ENCODE measurements at places on chromosomes 2 and 18.

- DNase-seq = no peak
Measured at GRCh38 chr2:66987733-66988132, 409.4 kb upstream of the ETAA1 start.

DNA sequence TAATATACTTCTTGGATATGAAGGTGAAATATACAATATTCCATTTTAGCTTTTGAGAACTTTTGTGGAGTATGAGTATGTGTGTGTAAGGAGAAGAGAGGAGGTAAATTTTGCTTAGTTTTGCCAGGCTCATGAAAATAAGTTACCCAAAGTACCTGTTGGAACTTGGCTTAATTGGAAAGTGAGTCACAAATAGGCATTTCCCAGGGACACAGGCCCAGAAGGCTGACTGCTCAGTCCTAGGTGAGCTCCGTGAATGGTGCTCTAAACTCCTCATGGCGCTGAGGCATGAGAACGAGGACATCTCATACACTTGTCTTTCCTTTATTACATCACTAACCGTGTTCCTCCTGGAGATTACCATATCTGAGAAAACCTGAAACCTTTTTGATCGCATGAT is 148.5 kb upstream of the RAB12 start:
- DNase-seq = no peak

DNA sequence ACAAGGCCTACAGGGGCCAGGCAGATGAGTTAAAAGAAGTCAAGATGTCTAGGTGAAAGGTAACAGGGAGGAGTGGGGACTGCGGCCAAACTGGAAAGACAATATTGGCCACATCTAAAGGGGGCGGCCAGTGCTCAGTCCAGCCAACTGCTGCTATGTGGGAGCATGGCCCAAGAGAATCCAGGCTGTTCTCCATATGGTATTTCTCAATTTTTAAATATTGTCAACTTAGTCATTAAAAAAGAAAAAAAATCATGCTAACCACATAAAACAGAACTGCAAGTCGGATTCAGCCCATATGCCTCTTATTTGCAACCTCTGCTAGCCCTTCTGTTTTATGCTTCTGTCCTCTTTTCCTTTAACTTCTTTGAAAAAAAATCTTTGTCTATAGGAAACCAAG is 14.8 kb downstream of the TRABD2A start:
- no peak for DNase-seq

GRCh38 chr2:216259081-216259480 is 113.2 kb downstream of the MARCHF4 start:
- DNase-seq = no peak

DNA sequence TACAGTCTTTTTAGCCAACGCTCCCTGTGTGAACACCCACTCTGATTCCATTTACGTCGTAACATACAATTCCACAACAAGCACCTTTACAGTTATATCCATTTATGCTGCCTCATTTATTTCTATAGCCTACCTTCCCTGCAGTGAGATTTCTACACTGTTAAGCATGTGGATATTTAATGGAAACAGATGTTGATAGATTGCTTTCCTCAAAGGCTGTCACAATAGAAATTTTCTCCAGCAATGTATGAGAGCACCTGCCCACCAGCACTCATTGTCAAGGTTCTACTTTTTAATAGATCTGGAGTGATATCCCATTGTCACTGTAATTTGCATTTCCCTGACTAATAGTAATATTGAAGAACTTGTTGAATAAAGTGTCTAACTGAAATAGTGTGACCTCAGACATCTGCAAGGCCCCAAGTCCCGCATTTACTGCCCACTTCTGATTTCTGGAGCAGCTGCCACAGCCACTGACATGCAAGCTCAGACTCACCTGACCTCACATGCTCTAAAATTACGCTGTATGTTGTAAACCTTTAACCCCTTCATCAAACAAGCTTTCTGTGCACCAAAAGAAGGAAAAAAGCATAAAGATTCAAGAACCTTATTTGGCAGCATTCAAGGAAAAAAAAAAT is 295.1 kb downstream of the CNTNAP5 start:
- DNase-seq = peak; percentile 3

- no peak for DNase-seq
Measured at GRCh38 chr2:127134235-127134634, 27.3 kb upstream of the BIN1 start.

DNA sequence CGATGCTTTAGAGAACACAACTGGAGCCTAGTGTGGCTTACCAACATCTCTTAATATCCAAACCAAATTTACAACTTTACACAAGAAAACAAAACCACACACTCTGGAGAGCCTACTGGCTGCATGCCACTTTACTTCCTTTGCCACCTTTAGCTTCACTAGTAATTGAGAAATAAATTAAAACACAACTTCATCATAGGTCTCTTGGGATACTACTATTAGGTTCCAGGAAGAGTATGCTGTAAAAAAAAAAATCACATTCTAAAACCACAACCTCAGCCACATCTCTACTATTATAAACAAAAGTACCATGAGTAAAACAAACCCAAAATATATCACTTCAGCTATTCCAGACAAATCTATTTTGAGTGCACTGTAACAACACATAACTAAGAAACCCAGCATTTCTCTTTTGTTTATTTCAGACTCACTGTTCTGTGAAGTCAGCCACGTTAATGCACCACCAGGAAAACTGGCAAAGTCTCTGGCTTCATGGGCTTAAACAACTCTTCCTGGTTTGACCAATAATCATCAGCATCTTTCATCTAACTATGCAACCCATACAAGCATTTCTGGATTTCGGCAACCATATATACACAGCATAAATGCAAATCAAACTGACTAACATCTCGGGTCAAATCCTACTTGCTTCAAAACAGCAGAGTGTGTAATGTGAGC is 59.1 kb downstream of the REV1 start:
- DNase-seq = no peak

DNA sequence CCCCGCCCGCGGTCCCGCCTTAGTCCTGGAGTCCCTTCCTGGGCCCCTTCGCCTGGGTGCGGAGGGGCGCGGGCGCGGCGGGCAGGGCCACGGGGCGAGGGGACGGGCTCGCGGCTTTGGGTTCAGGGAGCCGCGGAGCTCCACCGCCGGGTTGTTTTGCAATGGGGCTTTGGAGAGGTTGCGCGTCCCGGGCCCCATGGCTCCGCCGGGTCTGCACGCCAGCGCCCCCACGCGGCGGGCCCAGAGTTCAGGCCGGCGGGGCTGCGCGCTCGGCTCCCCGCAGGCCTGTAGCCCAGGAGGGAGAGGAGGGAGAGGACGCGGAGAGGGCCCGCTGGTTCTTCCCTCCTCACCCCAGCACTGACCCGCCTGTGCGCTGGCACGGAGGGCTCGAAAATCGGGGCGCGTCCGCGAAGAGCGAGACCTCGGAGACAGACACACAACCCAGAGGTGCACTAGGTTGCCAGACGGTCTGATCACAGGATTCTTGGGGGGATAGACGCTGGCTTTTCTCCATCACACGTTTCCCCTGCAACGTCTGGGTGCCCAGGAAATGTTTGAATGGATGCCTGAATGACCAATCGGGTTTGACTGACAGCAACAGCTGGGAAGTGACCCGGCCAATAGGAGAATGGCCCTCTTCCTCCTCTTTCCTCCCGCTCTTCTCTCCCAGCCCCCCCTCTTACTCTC is 4.9 kb upstream of the SIX2 start:
- DNase-seq = no peak

DNA sequence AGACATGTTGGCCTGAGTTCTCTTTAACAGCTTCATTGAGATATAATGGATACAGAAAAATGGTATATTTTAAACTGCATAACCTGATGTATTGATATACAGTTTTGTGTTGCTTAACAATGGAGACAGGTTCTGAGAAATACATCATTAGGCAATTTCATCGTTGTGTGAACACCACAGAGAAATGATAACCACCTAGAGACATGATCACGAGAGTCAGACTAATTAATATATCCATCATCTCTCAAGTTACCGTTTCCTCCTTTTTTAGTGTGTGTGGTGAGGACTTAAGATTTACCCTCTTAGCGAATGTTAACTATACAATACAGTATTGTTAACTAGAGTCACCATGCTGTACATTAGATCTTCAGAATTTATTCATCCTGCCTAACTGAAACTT is 178.1 kb downstream of the FMNL2 start:
- no peak for DNase-seq

GRCh38 chr2:236991874-236992273 is 93.8 kb upstream of the COPS8 start:
- DNase-seq = no peak

DNA sequence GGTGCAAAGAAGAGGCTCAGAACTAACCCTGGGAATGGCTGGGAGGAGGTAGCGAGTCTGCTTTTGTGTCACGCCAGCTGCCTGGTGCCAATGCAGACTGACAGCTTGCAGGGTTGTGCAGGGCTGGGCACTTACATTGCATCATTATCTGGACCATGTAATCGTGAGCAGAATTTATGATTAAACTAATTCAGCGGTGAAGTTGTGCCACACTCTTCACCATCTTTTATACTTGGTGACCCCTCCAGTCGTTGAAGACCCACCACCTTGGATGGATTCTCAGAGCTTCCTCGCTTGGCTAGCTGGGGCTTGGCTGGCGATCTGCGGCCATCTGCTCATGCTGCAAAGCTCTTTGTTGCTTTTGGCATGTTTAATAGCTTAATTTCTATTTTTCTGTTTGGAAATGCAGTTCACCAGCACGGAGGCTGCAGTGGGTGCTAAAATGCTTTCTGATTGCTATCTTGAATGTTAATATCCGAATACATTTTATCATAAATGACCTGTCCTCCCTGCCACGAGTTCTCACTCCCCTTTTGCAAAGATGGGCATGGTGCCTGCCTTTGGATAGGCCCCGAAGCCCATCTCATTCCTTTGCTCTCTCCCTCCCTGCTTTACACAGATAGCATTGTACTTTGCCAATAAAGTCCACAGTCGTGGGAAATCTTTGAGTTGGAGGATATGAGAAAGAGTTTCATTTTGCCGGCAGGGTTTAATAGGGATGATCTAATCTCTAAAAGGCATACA is 188.2 kb downstream of the PRKCE start:
- no peak for DNase-seq

GRCh38 chr2:238487652-238488346 is 61.1 kb downstream of the ASB1 start:
- no peak for DNase-seq

DNA sequence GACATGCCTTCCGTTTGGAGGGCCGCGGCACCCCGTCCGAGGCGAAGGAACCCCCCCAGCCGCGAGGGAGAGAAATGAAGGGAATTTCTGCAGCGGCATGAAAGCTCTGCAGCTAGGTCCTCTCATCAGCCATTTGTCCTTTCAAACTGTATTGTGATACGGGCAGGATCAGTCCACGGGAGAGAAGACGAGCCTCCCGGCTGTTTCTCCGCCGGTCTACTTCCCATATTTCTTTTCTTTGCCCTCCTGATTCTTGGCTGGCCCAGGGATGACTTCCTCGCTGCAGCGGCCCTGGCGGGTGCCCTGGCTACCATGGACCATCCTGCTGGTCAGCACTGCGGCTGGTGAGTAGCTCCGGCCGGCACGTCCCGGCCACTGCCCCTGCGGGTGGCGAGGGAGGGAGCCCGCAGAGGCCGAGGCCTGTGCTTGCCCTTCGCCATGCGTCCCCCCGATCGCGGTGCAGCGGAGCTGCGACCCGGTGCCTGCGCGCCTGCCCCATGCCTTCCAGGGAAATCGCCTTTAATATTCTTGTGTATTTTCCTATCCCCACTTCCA is 1.2 kb downstream of the BMPR2 start:
- no peak for DNase-seq

GRCh38 chr2:227351639-227352038 is 26.6 kb downstream of the MFF start:
- DNase-seq = no peak

DNA sequence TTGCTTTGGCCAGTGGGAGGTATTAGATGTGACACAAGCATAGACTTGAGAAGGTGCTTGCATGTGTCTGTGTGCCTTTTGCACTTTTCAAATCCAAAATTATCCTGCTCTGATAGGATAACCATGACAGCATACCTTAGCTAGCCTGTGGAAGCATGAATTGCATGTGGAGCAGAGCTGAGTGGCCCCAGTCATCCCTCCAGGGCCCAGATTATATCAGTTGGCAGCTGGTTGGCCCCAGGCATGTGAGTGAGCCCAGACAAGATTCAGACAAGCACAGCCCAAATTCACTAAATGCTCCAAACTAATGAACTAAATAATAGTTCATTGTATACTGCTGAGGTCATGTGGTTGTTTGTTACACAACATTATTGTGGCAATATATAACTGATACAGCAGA is 18.8 kb downstream of the TACR1 start:
- no peak for DNase-seq

GRCh38 chr2:26536371-26537068 is 58.6 kb upstream of the OTOF start:
- no peak for DNase-seq

DNA sequence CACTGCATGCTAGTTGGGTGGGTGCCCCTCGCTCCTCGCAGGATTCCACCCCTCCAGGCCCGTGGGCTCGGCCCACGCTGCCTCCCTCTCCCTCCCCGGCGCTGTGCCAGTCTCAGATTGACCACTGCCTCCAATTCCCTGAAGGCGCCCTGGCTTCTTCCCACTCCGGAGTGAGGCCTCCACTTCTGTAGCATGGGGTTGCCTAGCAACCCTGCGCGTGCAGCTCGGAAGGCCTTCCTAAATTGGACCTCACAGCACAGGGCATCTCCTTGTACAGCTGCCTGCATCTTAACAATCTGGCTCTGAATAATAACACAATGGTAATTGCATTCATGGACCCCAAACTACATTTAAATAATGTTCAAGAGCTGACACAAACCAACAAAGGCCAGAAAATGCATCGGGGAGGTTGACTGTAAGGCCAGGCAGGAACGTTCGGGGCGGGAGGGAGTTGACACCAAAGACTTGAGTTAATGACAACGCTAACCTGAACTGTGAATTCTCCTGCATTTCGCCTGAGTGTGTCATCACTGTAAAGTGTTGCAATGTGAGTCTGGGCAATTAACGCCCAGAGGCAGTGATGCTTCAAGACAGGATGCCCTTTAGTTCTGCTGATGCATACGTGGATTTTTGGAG is 222.9 kb downstream of the ZBTB7C start:
- no peak for DNase-seq

- DNase-seq = no peak
Measured at GRCh38 chr2:198706476-198707082, 751.2 kb downstream of the SATB2 start.

- DNase-seq = no peak
Measured at GRCh38 chr18:37251679-37252078, 313.9 kb downstream of the CELF4 start.

- DNase-seq = no peak
Measured at GRCh38 chr2:164922134-164922533, 33.2 kb downstream of the SLC38A11 start.

Measured in right renal cortex interstitium (tissue), 3 donors.